ENCODE measurements at places on chromosomes 6 and 20.

DNA sequence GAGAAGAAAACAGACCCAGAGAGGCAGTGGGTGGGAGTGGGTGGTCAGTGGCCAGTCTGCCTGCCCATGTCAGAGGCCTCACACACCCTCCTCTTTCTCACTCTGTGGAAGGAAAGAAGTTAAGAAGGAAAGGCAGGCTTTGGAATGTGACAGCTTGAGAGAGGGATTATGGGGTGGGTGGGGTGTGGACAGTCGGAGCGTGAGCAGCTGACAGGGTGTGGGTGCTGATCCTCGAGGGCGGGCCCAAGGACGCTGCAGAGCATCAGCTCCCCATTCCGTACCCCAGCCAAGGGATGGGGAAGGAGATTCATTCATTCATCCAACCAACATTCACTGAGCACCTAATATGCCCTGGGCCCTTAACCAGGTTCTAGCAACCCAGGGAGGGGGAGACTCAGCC lies 4.8 kb downstream of the TGM6 start:
- no peak for DNase-seq

GRCh38 chr20:42530855-42531448 lies 658.8 kb downstream of the PTPRT start:
- no peak for DNase-seq

GRCh38 chr6:24719125-24719971 lies at the start of gene C6orf62:
Gene C6orf62 (minus strand): TSS chr6:24719154. CDS start chr6:24718668, 486 bp downstream.
- DNase-seq, result peak; percentile 45

GRCh38 chr6:128494440-128494839 lies 26.0 kb downstream of the PTPRK start:
- DNase-seq, result no peak

- DNase-seq, result no peak
Measured at GRCh38 chr20:50328222-50328979, 137.8 kb downstream of the CEBPB start.

- no peak for DNase-seq
Measured at GRCh38 chr6:153125032-153125431, 6.0 kb downstream of the RGS17 start.

DNA sequence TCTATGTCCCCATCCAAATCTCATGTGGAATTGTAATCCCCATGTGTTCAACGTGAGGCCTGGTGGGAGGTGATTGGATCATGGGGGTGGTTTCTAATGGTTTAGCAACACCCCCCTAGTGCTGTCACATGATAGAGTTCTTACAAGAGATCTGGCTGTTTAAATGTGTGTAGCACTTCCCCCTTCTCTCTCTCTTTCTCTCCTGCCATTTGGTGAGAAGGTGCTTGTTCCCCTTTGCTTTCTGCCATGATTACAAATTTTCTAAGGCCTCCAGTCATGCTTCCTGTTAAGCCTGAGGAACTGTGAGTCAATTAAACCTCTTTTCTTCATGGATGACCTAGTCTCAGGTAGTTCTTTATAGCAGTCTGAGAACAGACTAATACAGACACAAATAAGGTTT lies 165.4 kb downstream of the OGFRL1 start:
- DNase-seq, result no peak

GRCh38 chr20:60808003-60808672 lies 443.9 kb upstream of the CDH4 start:
- DNase-seq, result no peak

GRCh38 chr20:63553251-63553932 lies 567 bp upstream of the FNDC11 start:
- DNase-seq, result peak; percentile 89

DNA sequence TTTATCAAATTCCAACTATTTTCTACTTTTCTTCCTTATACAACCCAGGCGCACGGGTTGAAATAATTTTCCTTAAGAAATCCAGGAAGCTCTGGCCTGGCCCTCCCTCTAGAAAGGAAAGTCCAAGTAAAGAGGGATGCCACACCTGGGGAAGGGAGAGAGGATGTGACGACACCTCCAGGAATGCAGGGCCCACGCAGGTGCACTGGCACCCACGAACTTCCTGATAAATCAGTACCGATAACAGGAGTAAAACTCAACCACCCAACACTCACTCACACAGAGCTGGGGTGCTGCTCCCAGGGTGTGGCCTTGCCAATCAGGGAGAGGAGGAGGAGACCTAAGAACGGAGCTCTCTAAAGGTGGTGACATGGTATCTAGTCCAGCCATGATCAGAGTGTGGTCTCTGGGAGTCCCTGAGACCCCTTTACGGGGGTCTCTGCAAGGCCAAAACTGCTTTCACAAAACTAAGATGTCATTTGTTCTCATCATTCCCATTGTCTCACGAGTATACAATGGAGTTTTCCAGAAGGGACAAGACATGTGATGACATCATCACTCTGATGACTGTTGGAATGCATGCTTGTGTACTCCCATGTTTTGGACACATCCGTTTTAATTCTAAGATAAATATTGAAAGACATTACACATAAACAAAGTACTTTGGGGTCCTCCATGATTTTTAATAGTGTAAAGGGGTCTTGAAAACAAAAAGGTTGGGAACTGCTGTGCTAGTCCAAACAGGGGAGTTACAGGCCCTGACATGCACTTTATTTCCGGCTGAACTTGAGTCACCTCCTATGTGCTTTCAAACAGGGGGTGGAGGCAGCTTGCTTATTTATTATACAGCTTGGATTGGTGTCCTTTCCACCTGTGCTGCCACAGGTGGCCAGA lies 2.2 kb upstream of the PARD6B start:
- DNase-seq, result no peak

GRCh38 chr20:46683939-46684750 lies 5.1 kb downstream of the TP53RK start:
- no peak for DNase-seq

DNA sequence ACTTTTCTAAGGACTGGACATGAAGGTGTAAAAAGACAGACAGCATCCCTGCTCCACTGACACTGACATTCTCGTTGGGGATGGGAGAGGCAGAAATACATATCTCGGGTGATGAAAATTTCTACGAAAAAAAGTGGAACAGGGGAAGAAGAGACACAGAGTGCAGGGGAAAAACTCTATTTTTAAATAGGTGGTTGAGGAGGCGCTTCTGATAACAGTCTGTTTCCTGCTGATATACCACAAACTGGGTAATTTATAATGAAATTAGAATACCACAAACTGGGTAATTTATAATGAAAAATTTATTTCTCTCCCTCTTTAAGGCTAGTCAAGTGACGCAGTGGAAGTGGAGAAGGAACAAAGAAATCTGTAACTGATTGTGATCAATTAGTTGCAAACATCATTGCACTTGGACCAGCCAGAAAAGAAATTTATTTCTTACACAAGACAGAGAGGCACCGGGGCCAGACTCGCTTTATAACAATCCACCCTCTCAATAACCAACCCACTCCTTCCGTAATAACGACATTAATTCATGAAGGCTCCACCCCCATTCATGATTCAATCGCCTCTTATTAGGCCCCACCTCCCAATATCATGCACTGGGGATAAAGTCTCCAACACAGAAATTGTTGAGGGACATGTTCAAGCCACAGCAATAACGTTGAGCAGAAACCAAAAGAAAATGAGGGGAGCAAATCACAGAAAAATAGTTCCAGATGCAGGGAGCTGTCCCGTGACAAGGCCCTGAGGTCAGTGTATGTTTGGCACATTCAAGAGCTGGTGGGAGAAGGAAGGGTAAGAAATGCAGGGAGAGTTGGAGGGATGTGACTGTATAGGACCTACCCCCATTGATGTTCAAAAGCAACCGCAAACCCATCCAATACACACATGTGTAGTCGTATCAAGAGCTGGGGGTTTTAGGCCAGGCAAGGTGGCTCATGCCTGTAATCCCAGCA lies 6.6 kb upstream of the SRSF6 start:
- no peak for DNase-seq

GRCh38 chr20:56467968-56468315 lies 485 bp upstream of the RTF2 start:
- DNase-seq, result no peak

- no peak for DNase-seq
Measured at GRCh38 chr20:53929974-53930650, 140.3 kb downstream of the BCAS1 start.

DNA sequence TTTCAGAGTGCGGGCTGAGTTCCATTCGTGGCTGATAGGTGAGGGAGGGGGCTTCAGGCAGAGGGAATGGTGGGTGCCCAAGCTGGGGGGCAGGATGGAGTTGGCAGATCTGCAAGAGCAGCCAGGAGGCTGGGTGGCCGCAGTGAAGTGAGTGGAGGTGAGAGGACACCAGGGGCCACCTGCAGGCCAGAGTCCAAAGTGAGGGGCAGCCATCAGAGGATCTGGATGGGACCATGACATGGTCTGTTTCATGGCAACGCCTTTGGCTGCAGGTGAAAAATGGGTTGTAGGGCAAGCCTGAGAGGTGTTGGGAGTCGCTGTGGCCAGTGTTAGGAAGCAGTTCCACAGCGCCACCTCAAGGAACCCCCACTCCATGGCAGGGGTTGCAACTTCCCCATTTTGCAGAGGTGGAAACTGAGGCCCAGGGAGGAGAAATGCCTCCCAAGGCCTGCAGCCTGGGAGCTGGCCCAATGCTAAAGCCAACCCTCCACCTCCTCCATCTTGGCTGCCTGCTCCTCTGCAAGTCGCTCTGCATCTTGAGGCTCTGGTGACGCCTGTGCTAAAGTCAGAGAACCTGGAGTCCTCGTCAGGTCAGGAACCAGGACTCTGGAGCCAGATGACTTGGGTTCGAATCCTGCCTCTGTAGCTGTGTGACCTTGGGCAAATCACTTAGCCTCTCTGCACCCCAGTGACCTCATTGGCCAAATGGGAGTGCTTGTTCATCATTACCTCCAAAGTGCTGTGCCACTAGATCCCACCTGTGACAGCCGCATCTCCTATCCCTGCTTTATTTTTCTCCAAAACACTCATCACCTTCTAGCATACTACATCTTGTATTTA lies 153.8 kb downstream of the CEBPB start:
- no peak for DNase-seq

DNA sequence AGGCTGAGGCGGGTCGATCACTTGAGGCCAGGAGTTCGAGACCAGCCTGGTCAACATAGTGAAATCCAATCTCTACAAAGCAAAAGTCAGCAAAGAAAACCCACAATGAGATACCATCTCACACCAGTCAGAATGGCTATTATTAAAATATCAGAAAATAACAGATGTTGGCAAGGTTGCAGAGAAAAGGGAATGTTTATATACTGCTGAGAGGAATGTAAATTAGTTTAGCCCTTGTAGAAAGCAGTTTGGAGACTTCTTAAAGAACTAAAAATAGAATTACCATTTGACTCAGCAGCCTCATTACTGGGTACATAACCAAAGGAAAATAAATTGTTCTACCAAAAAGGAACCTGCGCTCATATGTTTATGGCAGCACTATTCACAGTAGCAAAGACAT lies 16.7 kb upstream of the GCM1 start:
- no peak for DNase-seq

DNA sequence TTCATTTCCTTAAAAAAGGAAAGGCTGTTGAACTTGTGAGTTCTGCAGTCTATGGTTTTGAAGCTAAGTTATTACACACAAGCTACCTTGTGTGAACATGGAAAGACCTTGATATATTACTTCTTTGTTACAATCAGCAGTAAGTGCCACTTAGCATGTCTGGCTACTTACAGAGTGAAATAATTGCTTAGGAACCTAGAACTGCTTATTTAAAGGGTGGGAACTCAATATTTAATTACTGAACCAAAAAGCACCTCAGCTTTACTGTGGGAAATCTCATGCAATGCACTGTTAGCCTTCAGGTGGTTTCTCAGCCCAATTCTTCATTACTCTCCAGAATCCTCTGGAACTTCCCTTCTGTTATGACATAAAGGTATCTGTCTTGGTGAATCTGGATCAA lies 17.9 kb downstream of the PERP start:
- DNase-seq, result no peak

GRCh38 chr20:32484225-32484957 lies 100.7 kb downstream of the NOL4L start:
- DNase-seq, result no peak

- DNase-seq, result no peak
Measured at GRCh38 chr6:146595972-146596731, 2.6 kb upstream of the ADGB start.

DNA sequence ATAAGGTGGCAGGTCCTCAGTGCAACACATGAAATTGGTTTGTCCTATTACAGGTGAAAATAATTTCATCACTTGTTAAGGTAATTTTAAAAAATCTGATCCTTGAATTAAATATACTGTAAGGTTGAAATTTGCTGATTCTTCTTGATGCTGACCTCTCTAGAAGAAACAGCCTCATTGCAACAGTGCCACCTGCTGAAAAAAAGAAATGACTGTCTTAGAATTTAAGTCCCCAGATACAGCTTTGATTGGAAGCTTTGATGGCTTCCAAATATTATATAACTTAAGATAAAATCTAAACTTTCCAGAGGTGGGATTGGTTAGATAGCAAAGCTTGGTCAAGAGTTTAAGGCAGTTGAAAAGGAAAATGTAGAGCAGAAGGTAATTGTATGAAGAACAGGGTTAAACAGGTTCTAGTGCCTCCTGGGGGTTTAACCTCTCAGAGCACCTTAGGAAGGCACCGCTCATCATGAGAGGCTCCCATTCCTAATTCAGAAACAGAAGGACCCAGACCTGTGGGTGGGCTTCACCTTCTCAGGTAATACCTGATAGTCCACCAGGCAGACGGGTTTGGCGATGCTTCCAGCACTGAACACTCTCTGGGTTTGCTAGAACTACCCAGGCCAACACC lies 401.0 kb downstream of the PAX1 start:
- no peak for DNase-seq

DNA sequence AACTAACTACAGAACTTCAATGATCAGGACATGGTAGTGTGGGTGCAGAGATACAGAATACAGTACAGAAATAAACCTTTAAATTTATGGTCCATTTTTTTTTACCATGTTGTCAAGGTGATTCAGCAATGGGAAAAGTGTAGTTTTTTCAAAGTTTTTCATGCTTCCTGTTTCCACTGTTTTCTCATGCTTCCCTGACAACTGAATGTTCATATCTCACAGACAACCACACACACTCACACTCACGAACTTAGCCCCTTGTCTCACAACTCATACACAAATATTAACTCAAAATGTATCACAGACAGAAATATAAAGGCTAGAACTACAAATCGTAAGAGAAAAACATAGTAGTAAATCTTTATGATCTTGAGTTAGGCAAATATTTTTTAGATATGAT lies 232.6 kb upstream of the CDYL start:
- DNase-seq, result no peak

DNA sequence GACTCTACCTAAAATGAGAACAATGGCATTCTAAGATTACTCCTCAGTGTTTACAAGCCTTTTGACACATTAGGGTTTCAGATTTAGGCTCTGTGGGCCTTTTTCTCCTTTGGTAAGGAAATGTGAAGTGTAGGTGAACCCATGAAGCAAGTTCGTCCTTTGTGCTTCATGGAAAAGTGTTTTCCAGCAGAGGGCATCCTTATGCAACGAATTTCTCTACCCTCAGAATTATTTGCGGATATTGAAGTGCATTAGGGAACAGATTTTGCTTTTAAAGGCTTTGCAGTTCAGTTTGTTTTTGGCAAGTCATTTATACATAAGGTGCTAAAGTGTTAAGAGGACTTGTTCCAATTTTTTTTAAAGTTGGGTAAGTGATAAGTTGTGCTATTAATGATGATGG lies 55.7 kb upstream of the FERMT1 start:
- DNase-seq, result no peak

Data from stimulated activated CD4-positive, alpha-beta T cell treated with anti-CD3 and anti-CD28 coated beads, Interleukin-2, amount 100 ng/mL, for 48 hours (primary cell).